Hepatic stellate cell (primary cell): ENCODE measurements at places on chromosomes 1 and 21.

- no peak for DNase-seq
Observed at GRCh38 chr1:209539576-209539975, 43.9 kb upstream of the CAMK1G start.

GRCh38 chr1:158121604-158122254, 59.0 kb upstream of the CD1D start:
- no peak for DNase-seq

DNA sequence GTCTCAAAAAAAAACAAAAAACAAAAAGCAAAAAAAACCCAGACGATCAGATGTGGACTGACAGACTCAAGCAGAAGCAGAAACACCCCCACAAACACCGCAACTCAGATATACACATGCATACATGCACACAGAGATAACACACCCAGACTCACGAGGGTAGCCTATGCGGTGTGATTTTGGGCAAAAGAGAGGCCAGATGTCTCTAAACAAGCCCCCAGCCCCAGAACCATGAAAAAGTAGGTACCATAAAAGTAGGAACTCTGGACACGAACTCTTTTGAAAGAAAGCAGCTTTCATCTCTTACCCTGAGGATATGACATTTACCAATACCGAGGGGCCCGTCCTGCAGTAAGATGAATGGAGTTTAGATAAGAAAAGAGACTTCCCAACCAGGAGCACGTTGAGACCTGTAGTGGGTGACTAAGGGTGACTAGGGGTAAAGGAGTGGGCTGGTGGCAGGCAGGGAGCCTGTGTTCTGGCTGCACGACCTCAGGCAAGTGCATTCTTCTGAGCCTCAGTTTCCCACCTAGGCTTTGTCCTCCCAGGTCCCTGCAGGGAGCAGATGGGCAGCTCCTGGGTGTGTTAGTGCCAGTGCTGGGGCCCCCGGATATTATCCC, 1.5 kb upstream of the TINAGL1 start:
- no peak for DNase-seq

DNA sequence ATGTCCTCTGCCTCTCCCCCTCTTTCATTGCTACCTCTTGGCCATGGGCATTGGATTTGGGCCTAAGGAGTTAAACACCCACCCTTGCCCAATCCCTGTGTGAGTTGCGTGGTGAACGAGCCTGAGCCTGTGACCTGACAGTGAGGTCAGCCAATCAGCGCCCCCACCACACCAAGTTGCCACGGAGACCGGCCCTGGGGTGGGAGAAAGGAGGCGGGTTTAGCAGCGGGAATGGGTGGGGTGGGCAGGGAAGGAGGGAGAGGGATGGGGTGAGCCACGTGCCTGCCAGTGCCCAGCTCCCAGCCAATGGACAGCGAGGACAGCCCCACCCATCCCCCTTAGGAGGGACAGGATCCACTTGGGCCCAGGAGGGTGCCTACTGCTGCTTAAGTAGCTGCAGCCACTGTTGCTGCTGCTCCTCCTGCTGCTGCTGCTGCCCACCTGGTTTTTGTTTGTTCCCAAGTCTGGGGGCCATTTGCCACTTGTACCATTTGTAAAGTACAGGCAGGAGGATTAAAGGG, 9.5 kb downstream of the ZBTB7B start:
- DNase-seq, result no peak

GRCh38 chr1:79235301-79236002, 228.9 kb upstream of the ADGRL4 start:
- DNase-seq, result no peak

- no peak for DNase-seq
Observed at GRCh38 chr1:86779308-86780191, 75.2 kb downstream of the SH3GLB1 start.

DNA sequence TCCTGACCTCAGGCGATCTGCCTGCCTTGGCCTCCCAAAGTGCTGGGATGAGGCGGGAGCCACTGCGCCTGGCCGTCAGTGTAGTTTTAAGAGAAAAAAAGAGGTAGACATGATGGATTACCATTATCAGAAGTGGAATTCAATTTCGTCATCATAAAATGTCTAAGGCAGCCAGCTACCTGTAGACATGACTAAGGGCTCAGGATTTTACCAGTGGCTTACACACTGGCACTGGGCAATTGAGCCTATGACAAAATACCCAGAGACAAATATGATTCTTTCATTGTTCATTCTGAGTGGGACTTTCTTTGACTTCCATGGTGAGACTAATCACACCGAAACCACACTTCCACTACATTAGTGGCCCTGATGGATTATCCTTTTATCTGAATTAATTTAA, 181.5 kb downstream of the GABPA start:
- DNase-seq, result no peak

DNA sequence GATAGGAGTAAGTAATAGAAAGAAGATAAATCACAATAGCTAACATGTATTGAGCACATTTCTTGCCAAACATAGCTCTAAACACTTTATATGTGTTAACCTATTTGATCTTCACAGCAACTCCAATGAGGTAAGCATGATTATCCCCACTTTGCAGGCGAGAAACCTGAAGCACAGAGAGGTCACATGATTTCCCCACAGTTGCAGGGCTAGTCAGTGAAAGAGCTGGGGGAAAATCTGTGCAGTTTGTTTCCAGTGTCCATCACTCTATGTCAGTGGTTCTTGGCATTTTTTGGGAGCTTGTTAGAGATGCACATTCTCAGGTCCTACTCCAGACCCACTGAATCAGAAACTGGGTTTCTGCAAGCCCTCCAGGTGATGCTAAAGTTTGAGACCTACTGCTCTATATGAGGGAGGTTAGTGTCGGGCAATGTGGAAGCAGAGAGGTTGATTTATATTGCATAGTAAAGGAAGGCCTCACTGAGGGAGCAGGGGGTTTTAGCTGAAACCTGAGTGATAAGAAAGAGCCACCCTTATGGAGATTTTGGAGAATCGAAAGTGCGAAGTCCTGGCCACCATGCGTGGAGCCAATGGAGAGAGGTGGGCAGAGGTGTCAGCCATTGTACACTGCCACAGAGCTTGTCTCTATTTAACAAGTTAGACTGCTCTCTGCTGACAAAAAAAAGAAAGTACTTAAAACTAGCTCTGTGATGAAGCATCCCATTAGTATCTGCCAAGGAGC, 20.9 kb downstream of the MCOLN3 start:
- DNase-seq, result no peak

GRCh38 chr1:245776694-245777332, 622.0 kb downstream of the KIF26B start:
- no peak for DNase-seq

- no peak for DNase-seq
Observed at GRCh38 chr1:246170574-246171261, 336.4 kb downstream of the SMYD3 start.

- DNase-seq, result no peak
Observed at GRCh38 chr1:193951984-193952383, 765.6 kb upstream of the B3GALT2 start.

DNA sequence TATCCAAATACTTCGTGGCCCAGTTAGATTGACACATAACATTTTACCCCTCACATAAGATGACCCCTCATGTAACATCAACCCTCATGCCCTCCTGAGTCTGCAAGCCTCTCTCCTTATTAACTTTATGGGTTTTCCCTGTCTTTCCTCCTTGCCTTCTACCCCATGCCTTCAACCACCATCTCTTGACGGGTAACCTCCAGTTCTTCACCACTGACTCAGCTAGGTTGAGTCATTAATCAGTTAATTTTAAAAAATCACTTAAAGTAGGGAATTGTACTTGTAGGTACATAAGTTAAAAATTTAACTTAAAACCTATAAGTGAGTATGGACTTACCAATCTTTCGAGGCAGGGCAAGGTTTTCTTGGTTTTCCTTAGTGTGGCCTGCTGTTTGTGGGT, 330.7 kb downstream of the CAMTA1 start:
- DNase-seq, result no peak

DNA sequence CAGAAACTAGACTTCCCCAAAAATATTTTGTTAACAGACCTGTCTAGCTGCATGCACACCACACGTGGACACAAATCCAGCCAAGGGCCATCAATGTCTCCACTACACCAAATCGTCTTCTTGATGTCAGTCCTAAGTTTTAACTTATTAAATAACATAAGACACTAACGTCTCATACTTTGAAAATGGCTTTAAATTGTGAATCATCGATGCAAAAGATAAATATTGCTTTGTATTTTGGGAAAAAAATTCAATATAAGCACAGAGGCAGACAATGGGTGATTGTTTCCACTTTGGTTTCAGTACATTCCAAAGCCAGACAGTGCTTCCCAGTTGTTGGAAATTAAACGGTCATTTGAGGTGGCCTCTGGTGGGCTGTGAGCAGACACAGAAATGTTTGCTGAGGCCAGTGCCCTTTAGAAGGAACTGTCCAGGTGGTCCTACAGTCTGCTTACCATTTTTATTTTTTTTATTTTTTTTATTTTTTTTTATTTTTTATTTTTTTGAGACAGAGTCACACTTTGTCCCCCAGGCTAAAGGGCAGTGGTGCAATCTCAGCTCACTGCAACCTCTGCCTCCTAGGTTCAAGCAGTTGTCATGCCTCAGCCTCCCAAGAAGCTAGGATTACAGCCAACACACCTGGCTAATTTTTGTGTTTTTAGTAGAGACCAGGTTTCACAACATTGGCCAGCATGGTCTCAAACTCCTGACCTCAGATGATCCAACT, 1.8 kb upstream of the KIAA2013 start:
- DNase-seq, result no peak

DNA sequence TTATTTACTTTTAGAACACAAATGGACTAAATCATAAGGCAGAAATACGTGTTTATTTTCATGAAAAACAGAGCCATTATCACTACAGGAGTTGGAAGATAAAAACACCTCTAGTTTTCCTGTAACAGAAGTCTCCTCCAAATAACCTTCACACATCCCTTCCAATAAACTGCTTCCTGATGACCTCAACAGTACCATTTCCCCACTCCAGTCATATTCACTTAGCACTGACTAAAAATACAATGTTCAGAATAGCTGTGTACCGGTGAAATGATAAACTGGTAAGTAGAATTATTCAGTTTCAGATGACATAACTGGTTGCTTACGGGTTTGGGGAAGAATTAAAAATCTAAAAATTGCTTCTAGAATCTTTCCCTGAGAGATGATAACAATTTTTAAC, 137.9 kb downstream of the DENND1B start:
- no peak for DNase-seq

GRCh38 chr1:52159033-52159789, 17.3 kb downstream of the ZFYVE9 start:
- peak; percentile 54 for DNase-seq

- no peak for DNase-seq
Observed at GRCh38 chr1:10161541-10162290, 48.7 kb upstream of the KIF1B start.

DNA sequence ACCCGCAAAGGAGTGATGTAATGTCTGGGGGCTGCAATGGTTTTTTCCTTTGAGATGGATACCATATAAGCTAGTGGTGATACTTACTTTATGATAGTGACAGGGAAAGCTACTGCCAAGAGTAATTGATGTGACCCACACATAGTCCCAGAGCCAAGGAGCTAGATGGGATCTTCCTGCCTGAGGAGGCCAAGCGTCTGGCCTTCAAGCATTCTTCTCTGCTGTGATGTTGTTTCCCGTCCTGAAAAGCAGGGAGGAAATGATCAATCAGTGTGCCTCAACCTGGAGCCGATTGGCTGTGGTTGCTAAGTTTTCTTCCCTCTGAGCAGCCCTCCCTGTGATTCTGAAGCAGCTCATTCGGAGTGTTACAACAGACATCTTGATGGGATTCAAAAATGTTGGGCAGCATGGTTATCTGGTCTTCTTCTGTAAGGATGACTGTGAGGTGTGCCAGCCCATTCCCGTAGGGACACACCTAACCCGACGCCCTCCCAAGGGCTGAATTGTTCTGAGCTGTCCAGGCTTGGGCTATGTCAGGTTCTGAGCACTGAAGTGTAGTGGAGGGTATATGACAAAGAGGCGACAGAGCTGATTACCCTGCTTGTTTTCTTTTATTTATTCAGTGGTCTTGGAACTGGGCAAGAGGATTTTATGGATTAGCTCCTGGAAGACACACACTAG, 56.7 kb downstream of the UCK2 start:
- no peak for DNase-seq

- DNase-seq, result no peak
Observed at GRCh38 chr1:151739590-151740355, 18.5 kb downstream of the RIIAD1 start.

DNA sequence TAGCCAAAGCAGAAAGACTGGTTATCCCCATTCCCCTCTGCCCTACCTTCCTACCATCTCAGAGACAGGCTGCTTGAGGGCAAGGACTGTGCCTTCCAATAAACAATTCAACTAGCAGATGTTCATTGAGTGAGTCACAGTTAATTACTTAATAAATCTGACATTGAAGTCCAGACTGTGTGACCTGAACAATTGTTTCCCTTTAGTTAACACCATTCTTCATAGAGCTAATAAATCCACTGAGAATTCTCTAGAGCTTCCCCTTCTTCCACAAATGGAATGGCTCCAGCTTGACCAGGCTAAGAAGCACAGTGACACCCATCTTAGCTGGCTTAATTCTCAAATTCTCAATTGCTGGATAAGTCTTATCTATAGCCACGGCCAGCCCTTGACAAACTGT, 61.9 kb upstream of the GJA5 start:
- no peak for DNase-seq

DNA sequence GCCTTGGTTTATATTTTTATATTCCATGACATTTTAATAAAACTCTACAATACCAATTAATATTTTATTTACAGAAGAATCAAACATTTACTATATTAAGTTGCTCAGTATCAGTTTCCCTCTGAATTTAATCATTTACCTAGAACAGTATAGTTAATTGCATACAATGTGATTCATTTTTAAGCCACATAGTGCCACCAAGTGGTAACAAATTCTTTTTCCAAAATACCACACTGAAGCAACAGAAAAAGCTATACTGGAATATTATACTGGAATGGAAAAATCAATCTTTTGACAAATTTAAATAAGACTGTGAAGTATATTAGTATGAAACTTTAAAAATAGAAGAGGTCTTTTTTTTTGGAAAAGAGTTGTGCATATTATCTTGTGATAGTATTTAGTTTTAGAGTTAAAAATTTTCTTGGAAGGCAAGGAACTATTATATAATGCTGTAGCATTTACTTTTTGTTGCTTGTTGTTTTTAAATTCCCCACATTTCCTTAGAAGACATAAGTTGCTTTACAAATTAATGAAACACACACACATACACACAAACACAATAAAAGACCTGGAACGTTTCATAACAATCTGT, 57.3 kb downstream of the ZNF644 start:
- no peak for DNase-seq

- peak; percentile 34 for DNase-seq
Observed at GRCh38 chr1:45246760-45247159, 40.4 kb upstream of the ZSWIM5 start.

- DNase-seq, result peak; percentile 19
Observed at GRCh38 chr1:101190441-101190840, 46.4 kb upstream of the S1PR1 start.

- no peak for DNase-seq
Observed at GRCh38 chr1:203307641-203308126, 2.4 kb downstream of the BTG2 start.

GRCh38 chr1:17688217-17688810, 66.8 kb upstream of the ACTL8 start:
- DNase-seq, result no peak

DNA sequence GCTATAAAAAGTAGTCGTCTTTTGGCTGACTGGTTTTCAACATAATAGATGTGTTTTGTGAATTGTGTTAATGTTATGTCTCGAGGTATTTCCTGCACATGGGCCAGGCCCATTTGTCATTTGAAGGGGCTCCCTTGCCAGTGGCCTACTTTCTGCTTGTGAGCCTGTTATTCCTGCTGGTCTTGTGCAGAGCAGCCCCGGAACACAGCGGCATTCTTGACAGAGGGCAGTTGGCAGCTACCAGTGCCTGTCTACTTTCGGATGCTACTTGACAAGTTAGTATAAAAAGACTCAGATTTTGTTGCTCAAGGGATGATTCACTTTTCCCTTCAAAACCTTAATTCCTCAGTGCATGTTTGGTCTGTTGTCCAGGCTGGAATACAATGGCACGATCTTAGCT, 28.5 kb downstream of the PGM1 start:
- DNase-seq, result no peak
